ENCODE measurements at places on chromosomes 11 and 22.
A peak's percentile ranks its signal among the peaks of the same experiment; 100 is the strongest.

GRCh38 chr11:102367364-102367763 lies 20.4 kb downstream of the BIRC2 start:
- DNase-seq = no peak

GRCh38 chr11:35337136-35337913 lies 82.0 kb downstream of the SLC1A2 start:
- peak; percentile 17 for DNase-seq

- no peak for DNase-seq
Observed at GRCh38 chr11:125057693-125058016, 5.5 kb upstream of the SLC37A2 start.

GRCh38 chr11:36455658-36456111 lies 54.4 kb downstream of the TRAF6 start:
- peak; percentile 41 for DNase-seq

- no peak for DNase-seq
Observed at GRCh38 chr22:48397531-48398180, 1430.0 kb downstream of the BRD1 start.

- DNase-seq = no peak
Observed at GRCh38 chr11:63564784-63565350, 1.7 kb upstream of the PLAAT2 start.

- no peak for DNase-seq
Observed at GRCh38 chr22:23278883-23279675, 98.8 kb downstream of the BCR start.

DNA sequence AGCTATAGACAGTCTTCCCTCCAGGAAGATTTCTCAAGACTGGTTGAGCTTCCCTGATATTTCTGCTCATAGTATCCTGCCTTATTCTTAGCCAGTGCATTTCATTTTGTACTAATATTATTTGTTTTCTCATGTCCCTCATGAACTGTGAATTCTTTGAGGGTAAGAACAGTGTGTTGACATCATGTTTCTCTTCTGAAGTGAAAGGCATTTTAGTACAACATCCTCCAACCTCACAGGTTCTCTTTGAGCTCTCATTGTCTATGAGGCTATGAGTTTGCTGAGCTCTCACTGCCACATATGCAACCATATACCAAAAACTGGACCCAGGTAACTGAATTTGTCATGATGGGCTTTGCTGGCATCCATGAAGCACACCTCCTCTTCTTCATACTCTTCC lies at the start of gene OR6Q1:
Gene OR6Q1, plus strand, starts transcription at position 301 of the 400 bp plus-strand sequence. Its CDS starts 0 bp downstream, at position 301.
- no peak for DNase-seq

GRCh38 chr22:46653596-46653995 lies 33.4 kb downstream of the GRAMD4 start:
- DNase-seq = no peak

DNA sequence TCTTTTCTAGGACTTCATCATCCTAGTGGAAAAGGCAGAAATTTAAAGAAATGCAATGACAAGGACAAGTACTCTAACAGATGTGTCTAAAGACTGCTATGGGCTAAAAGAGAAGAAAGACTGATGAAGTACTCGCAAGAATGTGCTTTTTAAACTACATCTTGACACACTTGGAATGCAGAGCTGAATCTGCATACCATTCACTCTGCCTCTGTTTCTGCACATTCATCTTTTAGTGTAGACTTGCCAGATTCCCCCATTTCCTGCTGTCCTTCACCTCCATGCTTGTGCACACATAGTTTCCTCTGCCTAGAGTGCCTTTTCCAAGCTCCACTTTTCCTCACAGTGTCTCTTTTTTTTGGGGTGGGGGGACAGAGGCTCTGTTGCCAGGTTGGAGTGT lies 239.0 kb upstream of the CCDC179 start:
- DNase-seq = no peak

DNA sequence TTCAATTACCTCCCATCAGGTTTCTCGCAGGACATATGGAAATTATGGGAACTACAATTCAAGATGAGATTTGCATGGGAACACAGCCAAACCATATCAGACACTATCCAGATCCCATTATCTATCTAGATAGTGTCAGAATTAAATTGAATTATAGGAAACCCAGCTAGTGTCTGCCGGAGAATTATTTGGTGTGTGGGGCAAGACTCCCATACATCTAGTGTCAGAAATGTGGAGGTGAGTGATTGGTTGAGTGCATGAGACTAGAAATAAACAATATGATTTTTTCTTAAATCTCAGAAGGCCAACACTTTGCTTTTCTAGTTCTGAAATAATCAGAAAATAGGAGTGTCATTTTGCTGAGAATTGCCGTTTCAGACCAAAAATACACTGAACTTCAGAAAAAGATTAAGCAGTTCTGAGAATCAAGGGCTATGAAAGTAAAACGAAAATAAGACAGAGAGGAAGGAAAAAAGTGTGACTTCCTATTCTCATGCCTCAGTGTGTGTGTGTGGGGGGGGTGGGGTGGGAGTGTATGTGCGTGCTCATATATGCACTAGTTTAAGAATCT lies 21.3 kb downstream of the CASP12 start:
- no peak for DNase-seq

GRCh38 chr11:122979103-122979814 lies 2.4 kb downstream of the BSX start:
- no peak for DNase-seq

GRCh38 chr11:103703437-103703836 lies 333.0 kb upstream of the DDI1 start:
- no peak for DNase-seq

DNA sequence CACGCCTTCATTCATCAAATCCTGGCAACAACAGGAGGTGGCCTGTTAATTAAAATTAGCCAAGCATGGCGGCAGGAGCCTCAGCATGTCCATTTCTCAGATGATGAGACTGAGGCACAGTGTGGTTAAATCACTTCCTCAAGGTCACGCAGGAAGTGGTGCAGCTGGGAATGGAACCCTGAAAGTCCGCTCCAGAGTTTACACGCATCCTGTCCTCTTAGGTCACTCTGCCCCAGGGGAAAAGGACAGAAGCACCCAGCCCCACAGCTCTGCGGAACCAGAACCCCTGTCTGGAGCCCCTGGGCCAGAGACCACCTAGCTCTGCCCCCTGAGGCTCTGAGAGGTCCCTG lies 19.6 kb downstream of the RPL3 start:
- DNase-seq = no peak

DNA sequence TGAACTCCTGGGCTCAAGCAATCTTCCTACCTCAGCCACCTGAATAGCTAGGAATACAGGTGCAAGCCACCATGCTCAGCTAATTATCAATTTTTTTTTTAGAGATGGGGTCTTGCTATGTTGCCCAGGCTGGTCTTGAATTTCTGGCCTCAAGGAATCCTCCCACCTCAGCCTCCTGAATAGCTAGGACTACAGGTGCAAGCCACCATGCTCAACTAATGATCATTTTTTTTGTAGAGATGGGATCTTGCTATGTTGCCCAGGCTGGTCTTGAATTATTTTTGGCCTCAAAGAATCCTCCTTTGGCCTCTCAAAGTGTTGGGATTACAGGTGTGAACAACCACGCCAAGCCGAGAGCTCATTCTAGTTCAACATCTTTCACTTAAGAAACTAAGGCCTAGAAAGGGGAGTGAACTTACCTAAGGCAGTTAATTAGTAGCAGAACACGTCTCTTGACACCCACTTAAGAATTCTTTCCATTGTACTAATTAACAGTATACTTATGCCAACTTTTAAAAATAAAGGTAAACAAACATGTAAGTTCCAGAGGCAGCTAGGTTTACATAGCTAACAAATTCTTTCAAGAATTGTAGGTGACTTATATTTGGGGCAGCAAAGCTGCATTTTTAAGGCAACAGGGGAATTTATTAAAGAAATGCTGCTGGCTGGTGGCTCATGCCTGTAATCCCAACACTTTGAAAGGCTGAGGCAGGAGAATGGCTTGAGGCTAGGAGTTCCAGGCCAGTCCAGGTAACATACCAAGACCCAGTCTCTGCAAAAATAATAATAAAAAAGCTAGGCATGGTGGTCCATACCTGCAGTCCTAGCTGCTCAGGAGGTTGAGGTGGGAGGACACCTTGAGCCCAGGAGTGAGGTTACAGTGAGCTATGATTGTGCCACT lies 9.6 kb downstream of the ZBED5 start:
- no peak for DNase-seq

- DNase-seq = no peak
Observed at GRCh38 chr11:17415523-17416104, 27.2 kb upstream of the KCNJ11 start.

GRCh38 chr11:129989149-129989813 lies 13.4 kb downstream of the PRDM10 start:
- no peak for DNase-seq

GRCh38 chr11:96125400-96125799 lies 201.5 kb upstream of the MTMR2 start:
- DNase-seq = no peak

- DNase-seq = no peak
Observed at GRCh38 chr11:97764605-97765004, 1256.1 kb upstream of the CNTN5 start.

DNA sequence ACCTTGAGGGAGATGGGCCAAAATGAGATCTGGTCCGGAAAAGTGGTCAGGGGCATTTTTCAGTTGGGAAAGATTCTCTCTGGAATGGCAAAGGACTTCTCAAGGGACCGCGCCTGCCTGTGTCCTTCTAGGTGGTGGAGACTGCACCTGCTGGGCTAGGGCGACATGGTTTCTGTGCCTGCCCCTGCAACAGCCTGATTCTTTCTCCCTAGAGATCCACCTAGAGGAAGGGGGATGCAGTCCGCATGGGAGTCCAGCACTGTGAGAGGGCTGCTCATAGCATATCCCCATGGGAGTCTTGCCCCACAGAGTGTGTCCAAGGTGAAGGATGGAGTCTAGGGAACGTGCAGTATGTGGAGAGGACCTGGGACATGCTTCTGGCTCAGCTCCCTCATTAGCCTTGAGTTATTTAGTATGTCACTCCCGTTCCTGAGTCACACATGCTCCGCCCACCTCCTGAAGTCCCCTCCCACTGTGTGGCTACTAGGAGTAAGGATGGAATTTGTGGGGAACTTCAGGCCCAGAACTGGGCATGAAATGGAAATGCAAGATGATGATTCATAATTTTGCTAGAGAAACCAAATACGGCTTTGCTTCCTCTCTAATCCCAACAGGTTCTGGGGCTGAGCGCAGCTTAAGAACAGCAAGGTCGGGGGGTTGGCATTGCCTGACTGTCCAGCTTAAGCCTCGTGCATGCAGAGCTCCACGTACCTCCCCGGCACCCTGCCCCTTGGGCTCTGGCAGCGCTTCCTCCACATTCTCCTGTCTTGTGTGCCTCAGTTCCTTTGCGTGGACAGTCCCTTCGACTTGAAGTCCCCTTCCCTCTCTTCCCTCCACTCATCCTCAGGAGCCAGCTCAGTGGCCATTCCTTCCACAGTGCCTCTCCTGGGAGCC lies 35.0 kb downstream of the GRIK4 start:
- DNase-seq = no peak

DNA sequence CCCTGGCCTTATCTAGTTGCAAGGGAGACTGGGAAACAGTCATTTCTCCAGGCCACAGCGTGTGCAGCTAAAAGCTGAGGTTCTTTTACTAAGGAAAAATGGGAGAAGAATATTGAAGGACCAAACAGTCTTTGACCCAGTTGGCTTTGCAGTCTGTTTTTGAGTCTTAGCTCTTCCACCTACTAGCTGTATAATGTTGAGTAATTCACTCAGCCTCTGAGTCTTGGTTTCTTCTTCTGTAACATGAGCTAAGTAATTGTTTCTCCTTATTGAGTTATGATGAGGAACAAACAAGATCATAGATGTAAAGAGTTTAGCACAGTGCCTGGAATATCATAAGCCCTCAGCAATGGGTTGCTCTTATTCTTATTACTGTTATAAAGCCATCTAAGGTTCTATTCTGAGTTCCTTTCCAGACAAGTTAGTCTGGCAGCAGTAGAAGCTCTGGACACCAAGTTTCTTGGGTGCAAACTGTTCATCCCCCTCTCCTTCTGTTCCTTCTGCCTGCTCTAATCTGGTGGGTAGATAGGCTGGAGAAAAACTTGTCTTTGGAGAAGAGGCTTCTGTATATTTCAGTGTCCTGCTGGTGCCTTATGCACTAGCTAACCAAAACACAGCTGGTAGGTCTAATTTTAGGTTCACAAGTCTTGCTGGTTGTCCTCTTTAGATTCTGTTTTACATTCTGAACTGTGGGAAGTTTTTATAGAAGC lies 13.5 kb downstream of the TRIM44 start:
- DNase-seq = no peak

- DNase-seq = no peak
Observed at GRCh38 chr22:50691521-50691920, 18.9 kb downstream of the SHANK3 start.

DNA sequence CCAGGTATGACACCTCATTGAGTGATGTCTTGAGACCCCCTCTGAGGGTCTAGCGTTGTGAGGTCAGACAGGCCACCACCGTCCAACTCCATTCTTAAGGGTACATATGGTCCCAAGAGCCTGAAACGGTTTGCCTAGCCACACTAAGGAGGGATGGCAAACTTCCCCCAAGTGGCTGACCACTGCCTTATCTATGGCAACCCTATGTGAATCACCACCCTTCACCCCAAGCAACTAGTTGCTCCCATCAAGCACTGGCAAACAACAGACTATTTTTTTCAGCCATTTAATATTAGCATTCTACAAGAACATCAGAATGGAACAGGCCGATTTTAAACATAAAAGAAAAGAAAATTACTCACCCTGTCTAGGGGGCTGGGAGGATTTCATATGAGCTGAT lies 22.8 kb downstream of the THOC5 start:
- DNase-seq = no peak

DNA sequence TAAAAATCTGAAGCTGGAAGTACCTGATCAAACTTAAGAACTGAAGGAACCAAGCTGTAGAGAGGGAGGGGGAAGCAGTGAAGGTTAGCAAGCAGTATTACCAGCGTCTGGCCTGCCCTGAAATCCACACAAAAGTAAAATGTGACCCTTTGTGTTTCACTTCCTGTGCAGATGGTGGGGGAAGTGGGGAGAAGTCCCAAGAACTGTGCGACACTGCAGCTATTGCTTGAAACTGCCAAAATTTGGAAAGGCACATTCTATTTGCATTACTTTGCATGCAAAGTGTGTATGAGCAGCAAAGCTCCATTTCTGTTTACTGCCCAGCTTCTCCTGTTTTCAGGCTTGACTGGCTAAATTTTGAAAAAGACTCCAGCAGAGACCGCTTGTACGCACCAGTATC lies 72.1 kb upstream of the BMAL1 start:
- DNase-seq = no peak

DNA sequence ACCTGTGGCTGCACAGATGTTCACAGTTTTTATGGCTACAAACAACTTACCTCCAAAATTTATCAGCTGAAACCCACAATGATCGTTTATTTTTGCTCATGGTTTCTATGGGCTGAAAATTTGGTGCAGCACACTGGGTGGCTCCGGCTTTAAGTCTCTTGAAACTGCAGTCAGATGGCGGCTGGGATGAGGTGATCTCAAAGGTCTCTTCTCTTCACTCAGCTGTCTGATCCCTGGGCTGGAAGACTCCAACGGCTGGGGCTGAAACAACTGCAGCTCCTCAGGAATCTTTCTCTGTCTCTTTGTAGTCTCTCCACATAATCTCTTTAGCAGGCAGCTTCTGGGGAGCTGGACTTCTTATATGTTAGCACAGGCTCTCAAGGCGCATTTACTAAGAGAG lies 117.3 kb upstream of the FAT3 start:
- DNase-seq = no peak

DNA sequence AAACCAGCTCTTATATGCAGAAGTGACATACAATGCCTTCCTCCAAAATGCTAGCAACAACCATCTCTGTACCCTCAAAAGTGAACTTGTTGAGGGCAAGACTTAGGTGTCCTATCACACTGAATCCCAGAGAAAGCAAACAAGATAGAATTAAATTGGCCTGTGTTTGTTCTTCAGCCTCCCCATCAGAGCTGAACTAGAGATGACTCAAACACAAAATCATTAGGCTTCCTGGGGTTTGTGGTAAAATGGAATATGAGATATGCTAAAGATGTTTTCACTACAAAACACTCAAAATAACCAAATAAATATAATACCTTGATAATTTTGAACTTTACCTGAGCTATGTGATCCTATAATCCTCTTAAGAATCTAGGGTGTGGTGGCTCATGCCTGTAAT lies 31.6 kb downstream of the ZNF214 start:
- DNase-seq = no peak
